ENCODE measurements at places on chromosomes 2 and 18.

DNA sequence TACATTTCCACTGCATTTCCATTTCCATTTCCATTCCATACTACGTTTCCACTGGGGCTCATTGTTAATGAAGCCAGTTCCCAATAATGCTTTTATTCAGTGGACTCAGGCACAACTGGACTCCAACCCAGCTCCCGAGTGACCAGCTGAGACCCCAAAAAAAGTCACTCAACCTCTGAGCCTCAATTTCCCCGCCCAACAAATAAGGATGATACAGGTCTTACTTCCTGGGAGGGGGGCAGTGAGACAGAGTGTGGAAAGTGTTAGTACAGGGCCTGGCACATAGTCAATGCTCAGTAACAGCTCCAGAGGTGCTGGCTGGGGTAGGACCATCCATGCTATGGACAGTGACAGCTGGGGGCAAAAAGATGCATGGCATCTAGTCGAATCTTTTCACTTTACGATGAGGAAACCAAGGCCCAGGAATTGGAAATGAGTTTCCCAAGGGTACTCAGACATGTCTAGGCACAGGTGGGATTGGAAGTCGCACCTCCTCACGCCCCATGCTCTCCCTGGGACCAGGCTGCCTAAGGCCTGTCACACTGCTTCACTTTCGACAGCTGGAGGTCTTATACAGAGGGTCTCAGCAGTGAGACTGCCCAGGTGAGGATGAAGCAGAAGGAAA is 226.5 kb downstream of the ANAPC1 start:
- DNase-seq = no peak

DNA sequence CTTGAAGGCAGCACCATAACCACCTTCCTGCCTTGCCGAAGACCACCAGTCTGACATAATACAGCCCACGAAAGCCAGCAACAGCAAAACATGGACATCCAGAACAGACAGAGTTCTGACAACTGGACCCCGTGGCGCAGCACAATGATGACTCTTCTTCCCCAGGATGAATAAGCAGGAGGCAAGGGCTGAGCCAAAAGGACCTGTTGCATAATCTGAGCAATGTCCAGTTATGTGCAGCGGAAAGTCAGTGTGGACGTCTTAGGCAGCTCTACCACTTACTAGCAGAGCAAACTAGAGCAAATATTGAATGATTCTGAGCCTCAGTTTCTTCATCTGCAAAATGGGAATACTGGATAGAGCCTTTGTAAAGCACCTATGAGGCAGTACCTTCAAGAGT is 225.1 kb downstream of the ZBTB7C start:
- DNase-seq = no peak

GRCh38 chr2:193796847-193797246 is 1602.1 kb upstream of the TMEFF2 start:
- no peak for DNase-seq

- DNase-seq = no peak
Observed at GRCh38 chr2:142598846-142599245, 278.6 kb upstream of the KYNU start.

- no peak for DNase-seq
Observed at GRCh38 chr2:11491348-11491933, 25.5 kb upstream of the E2F6 start.

DNA sequence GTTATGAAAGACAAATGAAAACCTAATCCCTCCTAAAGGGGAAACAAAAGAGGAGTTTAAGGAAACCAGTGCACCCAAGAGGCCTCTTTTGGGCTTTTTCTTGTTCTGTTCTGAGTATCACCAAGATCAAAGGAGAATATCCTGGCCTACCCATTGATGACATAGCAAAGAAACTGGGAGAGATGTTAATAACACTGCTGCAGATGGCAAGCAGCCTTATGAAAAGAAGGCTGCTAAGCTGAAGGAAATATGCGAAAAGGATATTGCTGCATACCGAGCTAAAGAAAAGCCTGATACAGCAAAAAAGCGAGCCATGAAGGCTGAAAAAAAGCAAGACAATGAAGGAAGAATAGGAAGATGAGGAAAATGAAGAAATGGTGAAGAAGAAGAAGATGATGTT is 23.6 kb upstream of the STAT4 start:
- no peak for DNase-seq

DNA sequence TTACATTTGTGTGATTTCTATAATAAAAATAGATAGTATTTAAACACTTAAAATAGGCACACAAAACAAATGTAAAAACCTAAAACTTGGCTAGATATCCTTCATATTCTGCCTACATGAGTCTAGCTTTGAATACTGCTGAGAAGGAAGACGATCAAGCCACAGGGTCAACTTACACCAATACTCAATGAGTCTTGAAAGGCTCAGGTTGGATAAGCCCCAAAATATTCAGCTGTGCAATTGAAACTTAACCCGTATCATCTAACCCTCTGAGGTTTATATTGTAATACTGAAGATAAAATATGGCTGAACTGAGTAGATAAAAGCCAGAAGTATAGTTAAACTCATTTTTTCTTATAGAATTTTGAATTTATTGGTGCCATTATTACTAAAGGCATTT is 313.0 kb upstream of the NRXN1 start:
- no peak for DNase-seq

GRCh38 chr18:8088626-8089025 is 520.6 kb upstream of the RAB12 start:
- no peak for DNase-seq

- no peak for DNase-seq
Observed at GRCh38 chr2:14776216-14776615, 143.7 kb downstream of the LRATD1 start.

DNA sequence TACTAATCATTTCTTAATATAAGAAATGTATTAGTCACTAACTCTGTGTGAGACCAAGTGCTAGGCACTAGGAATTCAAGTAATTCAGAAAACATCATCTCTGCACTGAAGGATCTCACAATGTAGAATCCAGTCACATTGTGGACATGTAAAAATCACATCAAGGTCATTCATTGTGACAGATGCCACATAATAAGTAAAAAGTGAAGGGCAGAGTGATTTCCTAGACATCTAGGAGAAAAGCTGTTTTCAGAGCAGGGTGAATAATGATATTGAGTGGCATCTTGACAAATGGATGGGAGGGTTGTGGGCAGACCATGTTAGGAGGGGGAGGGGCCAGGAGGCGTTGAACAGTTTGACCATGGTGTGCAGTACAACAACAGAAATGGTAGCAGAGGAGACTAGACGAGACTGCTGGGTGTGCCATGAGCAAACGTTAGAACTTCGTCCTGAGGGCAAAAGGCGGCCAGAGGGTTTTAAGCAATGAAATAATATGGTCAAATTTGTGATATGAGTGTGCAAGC is 93.8 kb downstream of the DTNA start:
- no peak for DNase-seq

GRCh38 chr18:37937287-37937686 is 371.7 kb upstream of the CELF4 start:
- no peak for DNase-seq
